ENCODE measurements at places on chromosomes 7 and 10.

GRCh38 chr10:71382028-71382427 lies 14.7 kb upstream of the CDH23 start:
- DNase-seq, result no peak

DNA sequence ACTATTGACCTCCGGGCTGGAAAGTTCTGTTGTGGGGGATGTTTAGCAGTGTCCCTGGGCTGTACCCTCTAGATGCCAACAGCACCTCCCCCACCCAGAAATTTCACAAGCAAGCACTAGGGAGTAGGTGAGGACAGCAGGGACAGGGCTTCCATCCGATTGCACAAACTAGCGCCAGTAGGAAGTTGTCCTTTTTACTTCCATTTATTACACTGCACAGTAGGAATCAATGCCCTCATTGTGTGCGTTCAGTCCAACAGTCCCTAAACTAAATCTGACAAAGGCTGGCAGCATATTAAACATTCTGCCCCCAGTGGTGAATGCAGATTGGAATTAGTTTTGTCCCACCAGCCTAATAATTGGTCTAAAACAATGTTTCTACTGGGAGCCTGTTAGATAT lies 6.4 kb upstream of the SOSTDC1 start:
- DNase-seq, result no peak

DNA sequence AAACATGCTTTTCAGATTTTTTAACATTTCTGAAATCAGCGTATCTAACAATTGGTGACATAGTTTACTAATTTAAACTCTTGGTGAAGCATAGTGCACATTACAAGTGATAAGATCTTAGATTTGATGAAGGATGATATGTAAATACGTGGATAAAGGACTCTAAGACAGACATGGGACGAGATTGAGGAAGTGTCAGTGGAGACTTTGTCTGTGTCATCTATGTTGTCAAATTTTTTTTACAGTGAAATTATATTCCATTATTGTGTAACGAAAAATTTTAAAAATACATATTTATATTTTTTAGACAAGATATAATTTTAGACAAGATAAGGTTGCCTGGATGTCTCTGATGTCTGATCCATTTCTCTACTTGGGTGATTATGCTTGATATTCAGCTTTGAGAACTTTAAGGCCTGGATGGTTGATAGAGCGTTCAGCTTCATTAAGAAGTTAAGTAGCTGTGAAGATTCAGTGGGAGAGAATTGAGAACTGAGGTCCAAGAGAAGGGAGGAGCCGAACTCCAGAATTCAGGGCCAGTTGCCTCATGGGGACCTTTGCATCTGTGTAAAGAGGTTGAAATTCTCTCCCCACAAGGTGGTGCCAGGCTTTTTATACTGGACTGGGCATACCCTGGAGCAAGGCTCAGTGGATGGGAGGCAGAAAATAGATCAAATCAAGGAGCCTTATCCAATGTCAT lies 62.7 kb downstream of the KAT6B start:
- DNase-seq, result no peak

DNA sequence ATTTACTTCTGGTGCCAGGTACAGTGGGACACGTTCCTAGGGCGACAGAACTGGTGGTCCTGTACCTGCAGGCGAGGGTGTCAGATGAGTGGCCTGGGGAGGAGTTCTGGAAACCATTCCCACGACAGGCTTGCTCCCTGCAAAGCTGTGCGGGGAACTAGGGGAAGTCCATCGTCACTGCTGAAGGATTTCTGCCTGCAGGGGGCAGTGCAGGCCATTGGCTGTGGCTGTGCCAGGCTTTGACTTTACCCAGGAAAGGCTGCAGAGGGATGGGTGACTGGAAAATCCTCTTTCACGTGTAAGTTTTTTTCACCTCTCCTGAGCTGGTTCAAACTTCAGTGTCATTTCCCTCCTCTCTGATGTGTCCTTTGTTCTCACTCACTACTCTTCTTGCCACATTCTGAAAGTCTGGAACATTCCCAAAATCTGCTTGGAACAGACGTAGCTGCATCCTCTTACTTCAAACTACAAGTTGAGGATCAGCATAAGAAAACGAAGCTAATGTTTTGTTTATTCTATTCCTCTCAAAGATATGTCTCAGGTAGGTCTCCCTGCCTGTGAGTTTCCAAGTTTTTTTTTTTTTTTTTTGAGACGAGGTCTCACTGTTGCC lies 126.5 kb downstream of the SH2D4B start:
- peak; percentile 32 for DNase-seq

- no peak for DNase-seq
Measured at GRCh38 chr10:93503075-93503474, 6.7 kb downstream of the CEP55 start.

DNA sequence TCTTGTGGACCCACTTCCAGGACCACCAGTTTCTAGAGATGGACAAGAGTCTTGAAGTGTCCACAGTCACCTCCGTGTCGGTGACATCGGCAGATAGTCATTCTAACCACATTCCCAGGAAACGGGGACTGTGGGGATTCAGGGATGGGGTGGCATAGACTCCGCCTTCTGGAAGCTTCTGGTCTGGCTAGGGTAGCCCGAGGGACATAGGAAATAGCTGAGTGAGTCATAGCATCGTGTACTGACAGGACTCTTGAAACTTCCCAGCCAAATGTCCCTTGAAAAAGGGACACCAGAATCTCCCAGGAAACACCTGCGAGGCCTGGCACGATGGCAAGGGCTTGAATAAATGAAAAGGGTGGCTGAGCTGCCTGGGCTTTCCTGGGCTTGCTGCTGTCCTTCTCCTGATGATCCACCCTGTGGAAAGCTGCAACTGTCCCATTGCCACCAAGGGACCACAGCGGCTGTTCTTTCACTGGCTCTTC lies 84.1 kb upstream of the LRRC4 start:
- no peak for DNase-seq

- DNase-seq, result no peak
Measured at GRCh38 chr10:118809357-118810220, 54.8 kb upstream of the CACUL1 start.

DNA sequence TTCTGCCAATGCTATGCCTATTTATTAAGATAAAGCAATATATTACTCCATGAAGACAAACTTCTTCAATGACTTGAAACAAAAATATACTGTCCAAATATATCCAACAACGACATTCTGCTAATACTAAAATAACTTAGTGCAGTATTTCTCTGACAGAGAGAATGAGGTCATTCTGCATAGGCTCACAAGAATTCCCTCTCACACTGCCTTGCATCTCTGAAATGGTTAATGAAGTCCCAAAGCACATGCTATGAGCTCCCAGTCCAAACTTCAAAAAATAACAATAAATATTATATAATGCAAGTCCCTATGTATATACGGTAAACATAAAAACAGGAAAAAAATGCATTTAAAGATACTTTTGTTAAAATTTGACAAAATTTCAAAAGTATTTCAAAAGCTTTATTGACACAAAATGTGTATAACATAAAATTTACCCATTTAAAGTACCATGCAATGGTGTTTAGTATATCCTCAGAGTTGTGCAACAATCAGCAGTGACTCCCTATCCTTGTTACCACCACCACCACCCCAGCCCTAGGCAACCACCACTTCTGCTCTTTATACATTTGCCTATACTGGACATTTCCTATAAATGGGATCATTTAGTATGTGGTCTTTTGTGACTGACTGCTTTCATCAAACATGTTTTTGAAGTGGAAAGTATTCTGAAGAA lies 27.6 kb downstream of the CHCHD3 start:
- DNase-seq, result no peak

- DNase-seq, result no peak
Measured at GRCh38 chr7:143185551-143185950, 2.3 kb downstream of the TAS2R39 start.

DNA sequence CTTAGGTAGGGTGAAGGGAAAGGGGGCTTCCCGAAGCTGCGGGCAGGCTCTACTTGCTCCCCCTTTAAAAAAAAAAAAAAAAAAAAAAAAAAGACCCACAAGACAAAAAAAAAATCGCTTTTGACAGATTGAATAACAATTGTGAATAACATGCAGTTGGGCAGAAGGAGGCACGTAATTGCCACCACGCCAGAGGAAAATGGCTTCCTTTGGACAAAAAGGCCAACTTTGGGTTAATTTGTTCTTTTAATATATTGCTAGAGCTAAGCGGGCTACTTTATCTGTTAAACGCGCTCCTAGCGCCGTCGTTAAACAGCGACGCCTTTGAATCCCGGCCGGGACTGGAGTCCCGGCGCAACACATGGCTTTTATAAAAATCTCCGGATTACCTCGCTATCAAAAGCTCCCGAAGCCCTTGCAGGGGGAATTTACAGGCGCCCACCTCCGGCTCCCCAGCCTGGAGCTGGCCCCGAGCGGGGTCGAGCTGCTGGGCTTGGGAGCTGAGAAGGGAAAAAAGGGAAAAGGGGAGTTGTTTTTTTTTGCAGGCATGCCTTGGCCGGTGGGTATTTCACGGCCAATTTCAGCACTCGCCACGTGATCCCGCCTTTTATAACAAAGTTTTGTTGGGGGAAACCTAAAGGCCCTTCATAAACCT lies 1.2 kb downstream of the HOXA11 start:
- peak; percentile 46 for DNase-seq

- DNase-seq, result no peak
Measured at GRCh38 chr7:108118959-108119358, 11.2 kb downstream of the LAMB4 start.

- no peak for DNase-seq
Measured at GRCh38 chr7:68823996-68824780, 774.1 kb upstream of the AUTS2 start.

DNA sequence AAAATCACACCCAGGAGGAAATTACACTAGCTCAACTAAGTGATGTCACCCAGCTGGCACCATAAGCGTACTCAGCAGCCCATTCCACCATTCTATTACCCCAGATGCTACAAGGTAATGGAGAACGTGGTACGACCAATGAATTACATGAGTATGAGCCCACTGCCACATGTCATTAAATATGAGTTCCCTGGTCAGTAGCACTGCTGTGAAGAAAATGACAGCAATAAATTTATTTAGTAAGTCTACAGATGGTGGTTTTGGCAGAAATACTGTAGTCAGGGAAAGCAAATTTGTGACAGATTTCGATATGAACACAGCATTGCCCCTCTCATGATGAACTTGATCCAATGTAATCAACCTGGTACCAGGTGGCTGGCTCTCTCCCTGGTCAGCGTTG lies 154.2 kb downstream of the VWC2 start:
- no peak for DNase-seq

DNA sequence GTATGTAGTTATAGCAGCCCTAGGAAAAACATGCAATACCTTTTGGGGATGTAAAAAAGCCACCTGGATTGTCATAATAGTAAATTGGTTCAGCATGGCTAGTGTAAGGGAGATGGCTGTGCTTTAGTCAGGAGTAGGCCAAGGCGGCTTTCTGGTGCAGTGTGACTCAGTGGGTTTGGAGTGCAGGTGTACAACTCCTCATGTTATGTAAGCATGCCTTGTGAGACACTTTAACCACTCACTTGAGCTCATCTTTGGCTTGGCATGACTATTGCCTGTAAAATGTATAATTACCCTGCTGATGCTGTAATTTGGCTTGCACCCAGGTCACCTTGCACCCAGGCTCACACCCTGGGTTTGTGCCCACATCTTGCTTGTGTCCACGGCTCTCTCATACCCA lies 239.2 kb upstream of the GLI3 start:
- no peak for DNase-seq

- DNase-seq, result no peak
Measured at GRCh38 chr10:43045631-43046287, 31.1 kb upstream of the RET start.

GRCh38 chr7:6164491-6164890 lies 107.9 kb downstream of the CYTH3 start:
- no peak for DNase-seq

DNA sequence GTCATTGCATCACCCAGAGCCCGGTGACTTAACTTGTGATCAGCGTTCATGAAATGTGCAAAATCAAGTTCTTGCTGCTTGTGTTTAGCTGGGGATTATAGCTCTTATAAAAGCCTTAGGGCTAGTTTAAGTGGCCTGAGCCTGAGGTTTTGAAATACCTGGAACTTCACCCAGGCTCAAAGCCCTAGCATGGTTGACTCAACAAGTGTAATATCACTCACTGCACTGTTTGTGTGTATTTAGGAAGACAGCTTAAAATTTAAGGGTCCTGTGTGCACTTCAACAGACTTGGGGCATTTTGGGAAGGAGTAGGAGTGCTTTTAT lies 489.5 kb downstream of the GATA3 start:
- DNase-seq, result no peak

DNA sequence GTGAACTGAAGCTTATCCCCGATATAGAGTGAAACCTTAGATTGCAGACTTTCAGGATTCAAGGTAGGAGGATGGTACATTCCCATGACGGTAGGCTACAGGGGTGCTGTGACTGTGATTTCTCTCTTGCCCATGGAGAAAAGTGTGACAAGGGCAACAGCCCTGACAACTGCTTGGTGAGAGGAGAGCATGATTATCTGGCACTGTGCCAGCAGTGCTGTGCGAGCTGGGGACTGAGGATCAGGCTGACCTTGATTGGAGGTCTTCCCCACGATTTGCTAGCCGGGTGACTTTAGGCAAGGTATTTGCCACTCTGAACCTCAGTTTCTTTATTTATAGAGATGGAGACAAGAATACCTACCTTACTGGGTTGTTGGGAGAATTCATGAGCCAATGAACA lies 229.5 kb downstream of the PTEN start:
- DNase-seq, result peak; percentile 11

DNA sequence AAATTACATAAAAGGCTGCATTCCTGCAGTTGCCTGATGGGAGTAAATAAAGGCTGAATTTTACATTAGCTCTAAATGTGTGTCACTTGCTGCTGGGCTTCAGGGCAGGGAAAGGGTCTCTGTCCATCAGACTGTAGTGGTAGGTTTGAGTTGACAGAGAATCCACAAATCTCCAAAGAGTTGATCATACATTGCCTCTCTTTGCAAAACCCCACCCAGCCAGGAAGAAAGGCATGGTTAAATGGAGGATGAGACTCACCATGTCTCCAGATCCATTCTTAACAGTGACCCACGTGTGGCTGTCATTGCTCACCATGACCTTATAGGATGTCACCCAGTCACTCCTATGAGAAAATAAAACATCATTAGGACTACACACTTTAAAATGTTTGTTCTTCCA lies 92.8 kb downstream of the CPXM2 start:
- DNase-seq, result no peak

DNA sequence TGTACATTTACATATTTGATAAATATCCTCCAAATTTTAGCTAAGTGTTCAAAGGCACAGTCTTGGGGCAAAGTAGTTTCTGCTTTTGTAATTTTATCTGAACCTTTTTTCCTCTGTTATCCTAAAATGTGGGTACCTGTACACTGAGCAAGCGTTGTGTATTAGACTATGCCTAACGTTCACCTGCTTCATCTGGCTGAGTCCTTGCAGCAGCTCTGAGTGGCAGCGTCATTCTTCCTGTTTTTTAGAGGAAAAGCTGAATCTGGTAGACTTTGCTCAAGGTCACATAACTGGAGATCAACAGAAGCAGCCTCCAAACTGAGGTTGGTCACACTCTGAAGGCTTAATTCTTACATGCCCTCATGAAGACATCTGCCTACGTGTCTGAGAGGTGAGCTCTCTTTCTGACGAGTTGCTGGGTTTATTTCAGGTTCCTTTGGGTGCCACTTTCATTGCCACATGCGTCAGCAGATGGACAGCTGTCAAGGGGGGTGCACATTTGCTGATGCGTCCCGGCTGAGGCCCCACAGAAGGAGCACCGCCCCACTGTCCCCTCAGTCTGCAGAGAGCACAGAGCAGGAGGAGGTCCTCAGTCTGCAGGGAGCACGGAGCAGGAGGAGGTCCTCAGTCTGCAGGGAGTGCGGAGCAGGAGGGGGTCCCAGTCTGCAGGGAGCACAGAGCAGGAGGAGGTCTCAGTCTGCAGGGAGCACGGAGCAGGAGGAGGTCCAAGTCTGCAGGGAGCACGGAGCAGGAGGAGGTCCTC lies 406.5 kb upstream of the SHH start:
- no peak for DNase-seq

All from NCI-H1105 treated with DMSO at 0.1 percent for 48 hours (cell line).